Hematopoietic multipotent progenitor cell treated with erythropoietin and hydrocortisone succinate and interleukin-3 and kit ligand, for 8 days (in vitro differentiated cells): ENCODE measurements at places on chromosomes 16 and 17.

GRCh38 chr16:90047714-90048346 lies 28.6 kb upstream of the DBNDD1 start:
- DNase-seq, result no peak

- DNase-seq, result no peak
Observed at GRCh38 chr16:74698222-74698621, 2.4 kb downstream of the MLKL start.

- DNase-seq, result peak; percentile 83
Observed at GRCh38 chr17:78133971-78134898, 3.7 kb downstream of the TMC8 start.

DNA sequence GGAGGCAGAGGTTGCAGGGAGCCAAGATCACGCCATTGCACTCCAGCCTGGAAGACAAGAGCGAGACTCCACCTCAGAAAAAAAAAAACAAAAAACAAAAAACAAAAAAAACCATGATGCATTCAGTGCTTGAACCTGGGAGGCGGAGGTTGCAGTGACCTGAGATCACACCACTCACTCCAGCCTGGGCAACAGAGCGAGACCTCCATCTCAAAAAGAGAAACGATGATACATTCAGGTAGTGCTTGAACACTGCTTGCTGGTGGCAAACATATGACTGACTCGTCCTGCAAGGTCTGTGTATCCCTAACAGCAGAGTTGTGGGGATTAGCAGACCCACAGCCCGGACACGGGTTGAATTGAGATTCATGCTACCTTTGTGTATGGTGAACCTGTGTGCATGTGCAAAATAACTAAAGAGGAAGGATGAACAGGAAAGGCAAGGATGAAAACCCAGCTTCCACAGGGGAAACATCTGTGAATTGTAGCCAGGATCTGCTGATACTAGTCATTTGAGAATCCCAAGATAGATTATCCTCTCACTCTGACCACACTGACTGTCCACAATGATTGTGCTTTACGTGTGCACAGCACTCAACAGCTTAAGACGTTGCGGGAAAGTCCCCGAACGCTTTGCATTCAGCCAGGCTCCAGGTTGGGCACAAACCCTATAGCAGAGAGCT lies 52.4 kb upstream of the MRPS23 start:
- no peak for DNase-seq

- no peak for DNase-seq
Observed at GRCh38 chr17:21303441-21304065, 19.0 kb downstream of the MAP2K3 start.

GRCh38 chr17:74631468-74632450 lies 8.2 kb upstream of the CD300E start:
- no peak for DNase-seq

GRCh38 chr16:50445621-50446555 lies 77.1 kb upstream of the BRD7 start:
- DNase-seq, result no peak

DNA sequence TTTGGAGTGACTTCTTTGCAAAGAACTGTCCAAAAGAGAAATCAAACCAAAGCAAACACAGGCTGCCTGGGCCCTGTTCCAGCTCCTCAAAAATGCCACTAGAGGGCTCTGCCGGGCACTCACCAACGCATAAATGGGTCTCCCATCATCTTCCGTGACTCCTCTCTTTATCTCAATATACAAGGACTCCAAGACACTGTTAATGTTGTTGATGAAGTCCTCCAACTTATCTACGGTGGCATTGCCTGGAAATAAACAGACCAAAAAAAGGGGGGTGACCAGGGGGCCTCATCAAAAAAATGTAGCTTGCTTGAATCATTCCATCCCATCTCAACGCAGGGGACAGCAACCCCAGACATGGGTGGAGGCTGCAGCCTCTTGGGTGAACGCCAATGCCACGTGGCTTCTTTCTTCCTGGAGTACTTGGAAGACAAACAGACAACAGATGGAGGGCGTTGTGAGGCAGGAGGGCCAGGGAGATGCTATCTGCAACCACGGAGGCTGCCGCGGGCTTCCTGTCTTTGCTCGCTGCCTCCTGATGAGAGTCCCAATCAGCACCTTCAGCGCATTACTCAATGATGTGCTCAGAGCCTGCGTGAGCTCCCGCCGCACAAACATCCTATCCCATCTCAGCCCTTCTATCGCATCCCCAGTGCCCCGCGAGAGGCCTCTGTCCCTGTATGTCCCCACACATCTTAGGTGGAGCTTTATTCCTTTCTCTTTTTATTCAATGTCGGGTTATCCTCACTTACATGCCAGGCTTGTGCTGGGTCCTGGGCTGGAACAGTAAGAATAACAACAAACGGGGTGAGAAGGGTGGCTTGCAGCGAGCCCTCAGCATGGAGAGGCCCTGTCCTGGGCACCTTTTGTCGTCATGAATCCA lies 32.0 kb downstream of the KDM8 start:
- peak; percentile 100 for DNase-seq

DNA sequence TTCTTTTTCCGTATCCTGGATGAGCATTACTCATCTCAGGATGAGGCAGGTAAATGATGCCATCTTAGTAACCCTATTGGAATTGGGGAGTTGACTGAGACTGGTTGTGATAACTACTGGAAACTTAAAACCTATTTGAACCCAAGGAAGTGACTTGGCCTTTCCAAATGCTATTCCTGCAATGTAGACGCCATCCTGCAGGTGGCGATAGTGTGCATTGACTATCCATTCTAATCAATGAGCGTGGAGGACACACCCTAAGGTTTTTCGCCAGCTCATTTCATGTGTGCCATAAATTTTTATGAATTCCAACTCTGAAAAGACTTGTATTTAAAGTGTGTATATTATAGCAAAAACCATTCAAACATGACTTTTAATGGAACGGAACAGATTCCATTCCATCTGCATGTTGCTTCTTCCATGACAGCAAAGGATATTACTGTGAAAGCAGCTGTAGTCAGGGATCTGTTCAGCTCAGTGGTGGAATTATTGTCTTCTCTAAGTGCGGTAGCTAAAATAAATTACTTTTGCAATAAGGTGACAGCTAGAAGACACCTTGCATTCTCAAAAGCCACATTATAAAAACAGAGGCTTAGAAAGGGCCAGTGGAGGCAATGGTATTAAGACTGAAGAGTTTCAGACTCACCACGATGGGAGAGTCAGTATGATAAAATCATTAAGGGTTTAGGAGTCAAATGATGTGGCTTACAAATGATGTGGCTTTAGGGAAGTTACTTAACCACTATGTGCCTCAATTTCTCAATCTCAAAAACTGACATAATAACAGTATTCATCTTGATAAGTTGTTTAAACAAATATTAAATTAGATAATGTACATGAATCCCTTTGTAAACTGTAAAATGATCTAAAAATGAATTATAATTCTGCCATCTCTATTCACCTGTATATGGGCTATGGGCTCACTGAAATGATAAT lies 55.5 kb downstream of the SYT17 start:
- peak; percentile 58 for DNase-seq
